Stimulated activated CD8-positive, alpha-beta memory T cell treated with anti-CD3 and anti-CD28 coated beads, Interleukin-2, amount 100 ng/mL, for 48 hours (primary cell): ENCODE measurements at places on chromosomes 4 and X.

GRCh38 chr4:84286048-84286447 is 213.0 kb downstream of the NKX6-1 start:
- DNase-seq: no peak

- peak; percentile 77 for DNase-seq
These were observed 68.6 kb downstream of the NOCT start for GRCh38 chr4:139083956-139084803.

DNA sequence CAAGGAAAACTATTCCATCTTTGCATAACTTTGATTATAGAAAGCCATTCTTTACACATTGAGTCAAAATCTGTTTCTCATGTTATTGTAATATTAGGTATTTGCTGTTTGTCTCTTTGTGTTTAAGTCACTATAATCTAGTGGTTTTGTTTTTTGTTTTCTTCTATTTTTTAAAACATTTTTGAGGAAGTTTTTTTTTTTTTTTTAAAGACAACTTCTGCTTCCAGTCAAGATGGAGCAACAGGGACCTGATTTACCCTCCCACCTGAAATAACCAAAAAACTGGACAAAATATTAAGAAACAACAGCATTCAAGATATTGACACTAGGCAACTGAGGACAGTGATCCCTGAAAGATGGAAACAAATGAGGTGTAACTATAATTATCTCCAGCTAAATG is 18.4 kb upstream of the NSUN7 start:
- no peak for DNase-seq

GRCh38 chr4:138655286-138655685 is 360.3 kb upstream of the NOCT start:
- no peak for DNase-seq

- no peak for DNase-seq
These were observed 25.5 kb downstream of the ZNF330 start for GRCh38 chr4:141246243-141246642.

GRCh38 chr4:153668647-153669046 is 15.4 kb upstream of the TLR2 start:
- no peak for DNase-seq

DNA sequence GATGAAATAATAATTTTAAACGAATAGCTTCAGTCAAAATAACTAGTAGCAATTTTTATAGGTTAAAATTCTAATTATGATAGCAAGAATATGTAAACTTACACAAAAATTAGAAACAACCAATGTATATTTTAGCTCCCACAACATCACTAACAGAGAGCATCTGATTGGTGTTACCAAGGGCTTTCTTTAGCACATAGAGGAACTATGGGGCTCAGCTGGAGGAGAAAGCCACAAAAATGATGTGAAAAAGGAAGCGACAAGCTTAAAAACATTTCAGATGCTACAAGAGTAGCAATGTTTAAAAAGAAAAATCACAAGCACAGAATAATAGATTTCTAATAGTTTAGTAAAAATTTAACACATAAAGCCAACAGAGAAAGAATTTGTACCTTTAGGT is 56.3 kb downstream of the ATP8A1 start:
- DNase-seq: no peak

DNA sequence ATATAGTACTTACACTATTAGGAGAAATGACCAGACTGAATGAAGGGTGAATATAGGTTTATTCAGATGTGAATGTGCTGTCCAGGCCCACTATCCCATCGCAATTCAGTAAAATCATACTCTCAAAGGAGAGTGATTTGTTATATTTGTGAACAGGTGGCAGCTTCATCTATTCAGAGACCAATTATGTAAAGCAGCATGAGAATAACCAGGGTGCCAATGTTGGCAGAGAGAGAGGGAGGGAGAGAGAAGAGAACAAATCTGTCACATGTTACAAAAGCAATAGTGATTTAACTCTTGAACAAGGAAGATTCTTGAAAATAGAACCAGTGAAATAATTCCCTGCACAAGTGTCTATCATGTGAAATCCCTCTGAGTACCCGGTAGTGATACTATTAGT is 38.9 kb upstream of the TLL1 start:
- no peak for DNase-seq

DNA sequence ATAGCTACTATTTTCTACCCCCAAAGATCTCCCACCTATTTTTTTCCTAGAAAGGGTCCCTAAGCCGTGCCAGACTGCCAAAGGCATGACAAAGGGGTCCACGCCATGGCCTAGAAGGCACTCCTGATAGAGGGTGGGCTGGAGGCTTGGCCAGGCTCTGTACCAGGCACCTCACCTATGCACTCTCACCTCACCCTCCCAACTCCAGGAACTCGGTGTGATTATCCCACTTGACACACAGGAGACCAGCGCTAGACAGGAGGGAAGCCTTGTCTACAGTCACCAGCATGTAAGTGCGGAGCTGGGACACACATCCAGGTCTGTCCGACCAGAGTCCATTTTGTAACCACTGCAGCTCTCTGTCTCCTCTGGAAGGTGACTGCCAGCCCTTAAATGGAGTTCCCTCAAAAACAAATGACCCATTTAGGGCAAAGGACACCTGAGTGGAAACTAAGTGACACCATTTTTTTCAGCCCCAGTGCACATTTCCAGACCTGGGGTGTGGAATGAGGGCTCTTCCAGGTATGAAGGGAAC is 106.4 kb downstream of the RTL5 start:
- DNase-seq: no peak

GRCh38 chr4:10118048-10119004 is 1.7 kb upstream of the WDR1 start:
- DNase-seq: no peak

- no peak for DNase-seq
These were observed 3.0 kb upstream of the CITED1 start for GRCh38 chrX:72308566-72309296.

DNA sequence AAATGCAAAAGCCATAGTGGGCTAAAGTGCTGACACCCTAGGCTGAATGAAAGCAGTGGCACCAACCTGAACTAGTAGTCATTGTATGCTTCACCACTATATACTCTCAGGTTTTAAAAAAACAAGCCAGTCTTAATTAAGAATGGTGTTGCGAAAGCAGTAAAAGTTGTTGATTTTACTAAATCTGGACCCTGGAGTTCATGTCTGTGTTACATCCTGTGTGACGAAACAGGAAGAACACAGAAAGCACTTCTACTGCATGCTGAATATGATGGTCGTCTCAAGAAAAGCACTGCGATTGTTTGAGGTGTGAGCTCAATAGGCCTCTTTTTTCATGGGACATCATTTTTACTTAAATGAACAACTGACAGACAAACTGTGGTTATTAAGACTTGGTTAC is 24.2 kb upstream of the GDPD2 start:
- DNase-seq: no peak

DNA sequence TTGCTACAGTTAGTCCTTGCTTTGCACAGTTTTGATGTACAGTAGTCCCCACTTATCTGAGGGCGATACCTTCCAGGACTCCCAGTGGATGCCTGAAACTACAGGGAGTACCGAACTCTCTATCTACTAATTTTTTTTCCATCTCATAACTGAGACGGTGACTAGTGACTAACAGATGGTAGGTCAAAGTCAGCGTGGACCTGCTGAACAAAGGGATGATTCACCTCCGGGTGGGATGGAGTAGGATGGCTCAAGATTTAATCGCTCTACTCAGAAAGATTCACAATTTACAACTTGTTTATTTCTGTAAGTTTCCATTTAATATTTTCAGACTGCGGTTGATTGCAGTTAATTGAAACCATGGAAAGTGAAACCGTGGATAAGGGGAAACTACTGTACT is 655.8 kb downstream of the ZNF674 start:
- DNase-seq: no peak

- no peak for DNase-seq
These were observed 13.4 kb upstream of the TNIP3 start for GRCh38 chr4:121177246-121178137.

- DNase-seq: no peak
These were observed 836.9 kb downstream of the SH3BGRL start for GRCh38 chrX:82038793-82039192.

DNA sequence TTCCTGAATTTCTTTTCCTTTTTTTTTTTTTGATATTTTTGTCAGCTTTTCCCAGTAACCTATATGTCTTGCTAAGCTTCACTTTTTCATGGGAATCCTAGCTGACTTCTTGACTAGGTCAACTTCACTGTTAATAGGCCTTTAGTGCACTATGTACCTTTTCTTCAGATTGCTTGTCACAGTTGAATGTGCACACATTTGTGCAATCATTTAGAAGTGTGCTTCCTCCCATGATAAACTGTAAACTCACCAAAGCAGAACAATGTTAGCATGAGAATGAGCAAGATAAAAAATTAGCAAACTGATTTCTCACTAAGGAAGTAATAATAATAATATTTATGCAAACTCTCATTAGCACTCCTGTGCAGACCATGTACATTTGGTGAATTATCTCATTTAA is 173.2 kb downstream of the PABPC4L start:
- DNase-seq: no peak

- DNase-seq: no peak
These were observed 849 bp downstream of the MID1 start for GRCh38 chrX:10619425-10620046.

GRCh38 chr4:139875411-139875825 is 209.8 kb downstream of the MGST2 start:
- DNase-seq: no peak

DNA sequence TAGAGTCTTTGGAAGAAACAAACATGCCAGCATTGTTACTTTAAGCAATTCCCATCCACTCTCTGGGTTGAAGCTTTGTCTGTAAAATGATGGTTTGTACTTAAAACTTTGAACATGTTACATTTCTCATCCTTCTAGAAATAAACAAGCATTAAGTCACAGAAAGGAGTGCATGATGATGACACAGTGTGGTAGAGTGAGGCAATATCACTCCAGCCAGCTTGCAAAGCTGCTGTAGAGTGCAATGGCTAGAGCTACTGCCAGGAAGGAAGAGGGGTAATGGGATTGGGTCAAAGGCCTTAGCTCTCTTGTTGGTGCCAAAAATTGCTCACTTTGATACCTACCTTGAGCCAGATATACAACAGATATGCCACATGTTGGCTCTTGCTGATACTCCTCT is 12.3 kb upstream of the ENOX2 start:
- DNase-seq: no peak

- DNase-seq: no peak
These were observed 333.1 kb upstream of the IGFBP7 start for GRCh38 chr4:57443308-57443707.

DNA sequence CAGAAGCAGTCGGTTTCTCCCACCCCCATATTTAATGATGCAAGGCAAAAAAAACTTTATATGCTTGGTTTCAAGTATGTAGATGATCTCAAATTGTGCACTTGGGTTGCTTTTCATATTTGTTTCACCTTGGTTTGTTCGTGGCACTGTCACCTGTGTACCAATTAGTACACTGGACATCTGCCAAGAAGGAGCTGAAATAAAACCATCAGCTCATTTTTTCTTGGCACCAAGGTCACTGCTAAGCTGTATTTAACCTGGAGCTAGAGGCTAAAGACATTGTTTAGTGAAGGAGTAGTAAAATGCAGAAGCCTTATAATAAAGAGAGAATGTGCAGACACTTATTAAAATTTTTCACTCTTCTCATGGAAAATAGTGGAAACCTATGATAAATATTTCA is 430.8 kb downstream of the ARHGAP24 start:
- DNase-seq: no peak

GRCh38 chrX:13094374-13094773 is 50.0 kb upstream of the FAM9C start:
- no peak for DNase-seq

DNA sequence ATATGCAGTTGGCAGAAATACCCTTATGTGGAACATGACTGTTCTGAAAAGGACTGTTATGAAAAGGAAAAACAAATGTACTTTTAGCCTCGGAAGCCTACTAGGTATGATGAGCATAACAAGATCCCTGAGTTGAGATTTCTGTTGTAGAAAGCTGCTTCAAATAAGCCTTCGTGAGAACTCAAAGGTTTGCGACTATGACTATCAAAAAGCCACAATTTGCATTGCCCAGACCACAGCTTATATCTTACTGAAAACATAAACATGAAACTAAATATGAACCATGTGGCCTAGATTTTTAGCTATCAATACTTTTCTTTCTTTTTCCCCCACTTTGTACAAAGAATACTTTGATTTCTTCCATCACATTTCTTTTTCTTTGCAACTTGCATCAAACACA is 398.2 kb upstream of the LCORL start:
- no peak for DNase-seq

DNA sequence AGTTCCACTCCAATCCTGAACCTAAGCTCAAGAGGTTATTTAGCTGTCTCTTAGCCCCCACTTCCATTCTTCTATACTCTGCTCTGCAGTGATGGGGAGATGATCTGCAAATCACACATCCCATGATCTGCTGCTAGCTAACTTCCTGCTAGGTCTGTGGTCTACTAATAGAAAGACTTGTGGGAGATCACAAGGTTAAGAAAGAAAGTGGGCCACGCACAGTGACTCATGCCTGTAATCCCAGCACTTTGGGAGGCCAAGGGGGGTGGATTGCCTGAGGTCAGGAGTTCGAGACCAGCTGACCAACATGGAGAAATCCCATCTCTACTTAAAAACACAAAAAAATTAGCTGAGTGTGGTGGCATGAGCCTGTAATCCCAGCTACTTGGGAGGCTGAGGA is 471.1 kb upstream of the NWD2 start:
- no peak for DNase-seq
